Stimulated activated CD4-positive, alpha-beta T cell treated with anti-CD3 and anti-CD28 coated beads, Interleukin-1b, Interleukin-23, amount 100 ng/mL, for 4 hours (primary cell): ENCODE measurements at places on chromosomes 1 and 21.
A peak's percentile ranks its signal among the peaks of the same experiment; 100 is the strongest.

GRCh38 chr1:21814241-21814918, 2.3 kb downstream of the LDLRAD2 start:
- DNase-seq: peak; percentile 16

- no peak for DNase-seq
Measured at GRCh38 chr1:56908619-56909221, 54.1 kb downstream of the C8A start.

- no peak for DNase-seq
Measured at GRCh38 chr1:235056937-235057336, 71.7 kb downstream of the TOMM20 start.

- DNase-seq: no peak
Measured at GRCh38 chr1:239558559-239558958, 172.2 kb downstream of the CHRM3 start.

GRCh38 chr1:61741711-61742619, at the start of gene PATJ:
TSS of gene PATJ (plus strand) at chr1:61742480. CDS start at chr1:61762893, 20,413 bp downstream.
- DNase-seq: peak; percentile 40

DNA sequence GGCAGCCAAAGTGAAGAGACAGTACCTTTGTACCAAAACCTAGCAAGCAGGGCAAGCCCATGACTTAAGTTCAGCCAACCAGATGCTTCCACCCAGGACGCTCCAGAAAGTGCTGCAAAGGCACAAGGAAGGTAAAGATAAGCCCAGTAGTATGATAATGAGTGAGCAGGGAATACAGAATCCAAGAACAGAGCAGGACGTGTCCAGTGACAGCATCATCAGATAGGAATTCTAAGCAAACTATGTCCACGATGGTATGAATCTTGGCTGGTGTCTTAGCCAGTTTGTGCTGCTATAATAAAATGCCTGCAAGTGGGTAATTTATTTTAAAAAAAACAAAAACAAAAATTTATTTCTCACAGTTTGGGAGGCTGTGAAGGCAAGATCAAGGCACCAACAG, 13.6 kb downstream of the GJA4 start:
- DNase-seq: no peak

- no peak for DNase-seq
Measured at GRCh38 chr1:236311040-236311439, 29.3 kb upstream of the ERO1B start.

- DNase-seq: no peak
Measured at GRCh38 chr1:168653567-168653966, 75.4 kb downstream of the DPT start.

DNA sequence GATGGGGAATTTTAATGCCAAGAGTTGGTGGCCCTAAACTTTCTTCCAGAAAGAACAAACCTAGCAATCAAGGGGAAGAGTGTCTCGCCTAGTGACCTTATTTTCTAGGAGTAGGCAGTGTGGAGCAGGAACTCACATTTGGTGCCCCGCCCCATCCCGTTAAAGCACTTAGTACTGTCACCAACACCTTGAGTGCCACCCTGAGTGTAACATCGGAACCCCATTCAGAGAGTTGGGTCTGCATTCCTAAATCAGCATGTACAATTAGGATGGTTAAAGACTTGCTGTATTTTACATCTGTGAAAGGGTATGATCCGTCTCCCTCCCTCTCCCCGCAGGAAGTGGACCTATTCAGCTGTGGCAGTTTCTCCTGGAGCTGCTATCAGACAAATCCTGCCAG, 15.5 kb downstream of the ETS2 start:
- DNase-seq: no peak

GRCh38 chr1:100325415-100326324, 26.6 kb upstream of the CDC14A start:
- DNase-seq: no peak

DNA sequence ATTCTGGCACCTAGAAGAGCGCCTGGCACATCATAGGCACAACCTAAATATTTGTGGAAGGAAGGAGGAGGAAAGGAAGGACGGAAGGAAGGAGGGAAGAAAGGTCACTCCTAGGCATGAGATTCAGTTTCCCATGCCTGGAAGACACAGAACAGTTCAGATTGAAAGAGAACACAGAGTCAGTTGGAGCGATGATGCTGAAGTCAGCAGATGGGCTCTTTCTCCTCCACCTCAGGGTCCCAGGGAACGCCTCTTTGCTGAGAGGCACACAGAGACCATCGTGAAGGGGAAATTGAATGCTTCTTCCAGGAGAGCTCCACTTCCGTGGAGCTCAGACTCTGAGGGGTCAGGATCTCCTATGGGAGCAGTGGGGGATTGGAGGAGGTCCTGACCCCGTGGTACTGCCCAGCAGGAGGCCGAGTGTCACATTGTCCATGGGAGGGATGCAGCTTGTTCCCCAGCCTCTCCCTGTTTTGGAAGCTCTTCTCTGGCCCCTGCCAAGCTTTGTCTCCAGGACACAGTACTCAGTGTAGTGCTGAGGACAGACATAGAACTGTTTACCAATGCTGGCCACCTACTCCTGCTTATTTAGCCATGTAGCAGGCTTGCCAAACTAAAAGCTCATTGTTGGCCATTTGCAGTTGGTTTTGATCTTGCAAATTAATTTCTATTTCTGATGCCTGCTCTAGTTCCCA, 2.4 kb downstream of the MYBPHL start:
- DNase-seq: no peak

- DNase-seq: no peak
Measured at GRCh38 chr1:166184897-166185296, 18.1 kb upstream of the FAM78B start.

DNA sequence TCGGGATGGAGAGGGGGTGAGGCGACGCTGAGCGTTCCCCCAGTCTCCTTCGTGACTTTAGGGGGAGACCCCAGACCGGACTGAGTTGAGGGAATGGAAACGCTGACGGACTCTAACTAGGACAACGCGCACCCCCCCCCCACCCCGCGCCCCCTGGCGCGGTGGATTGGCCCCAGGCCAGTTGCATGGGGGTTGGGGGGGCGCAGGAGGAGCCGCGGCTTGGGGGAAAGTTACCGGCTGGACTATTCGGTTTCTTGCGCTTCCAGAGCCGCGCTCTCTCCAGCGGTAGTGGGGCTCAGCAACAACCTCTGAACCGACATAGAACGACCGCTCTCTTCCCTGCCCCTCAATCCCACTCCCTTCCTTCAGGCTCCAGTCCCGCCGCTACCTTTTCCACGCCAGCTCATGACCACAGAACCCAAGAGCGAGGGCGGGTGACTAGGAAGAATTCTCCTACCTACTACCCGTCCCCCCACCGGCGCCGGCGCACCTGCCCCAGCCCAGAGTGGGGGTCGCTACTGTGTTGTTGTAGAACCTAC, 694 bp downstream of the ZBTB7B start:
- no peak for DNase-seq

DNA sequence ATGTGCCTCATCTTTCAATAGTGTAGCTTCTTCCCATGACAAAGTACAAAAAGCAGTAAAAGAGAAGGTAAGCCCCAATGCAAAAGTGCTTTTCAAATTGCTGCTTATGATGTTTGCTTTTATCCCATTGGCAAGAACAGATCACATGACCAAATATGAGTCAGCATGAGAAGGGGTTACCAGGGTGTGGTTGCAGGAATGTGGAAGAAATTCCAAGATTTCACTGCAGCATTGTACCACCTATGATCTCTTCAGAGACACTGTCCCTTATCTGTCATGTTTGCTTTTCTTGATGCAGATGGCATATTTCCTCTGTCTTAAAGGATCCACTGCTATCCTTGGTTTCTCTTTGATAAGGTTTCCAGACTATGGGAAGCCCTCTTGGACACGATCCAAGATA, 1006.9 kb upstream of the PRMT6 start:
- DNase-seq: no peak

GRCh38 chr1:74426208-74426937, 86.0 kb downstream of the LRRC53 start:
- DNase-seq: no peak

- DNase-seq: no peak
Measured at GRCh38 chr1:23896491-23896890, 16.7 kb downstream of the CNR2 start.

- DNase-seq: no peak
Measured at GRCh38 chr1:65538086-65538485, 117.6 kb downstream of the LEPR start.

GRCh38 chr1:92843046-92843423, 11.2 kb downstream of the RPL5 start:
- DNase-seq: no peak

- DNase-seq: no peak
Measured at GRCh38 chr1:9078015-9078751, 8.7 kb upstream of the SLC2A5 start.

DNA sequence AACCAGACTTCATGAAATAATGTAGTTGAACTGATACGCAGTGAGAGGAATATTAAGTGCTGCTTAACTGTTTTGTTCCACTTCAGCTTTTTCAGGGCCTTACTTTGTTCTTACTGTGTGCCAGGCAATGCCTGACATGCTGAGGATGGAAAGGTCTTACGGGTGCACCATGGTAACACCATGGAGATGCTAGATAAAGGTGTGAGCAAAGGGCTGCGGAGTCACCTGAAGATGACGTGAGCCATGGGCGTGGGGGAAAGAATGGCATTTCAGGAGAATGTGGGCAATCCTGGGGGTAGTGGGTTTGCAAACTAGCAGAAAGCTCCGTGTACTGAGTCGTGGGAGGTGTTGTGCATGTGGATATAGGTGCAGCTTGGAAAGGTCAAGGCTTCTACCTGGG, 27.3 kb downstream of the MAN1C1 start:
- no peak for DNase-seq

- no peak for DNase-seq
Measured at GRCh38 chr1:198352975-198353695, 187.3 kb downstream of the ATP6V1G3 start.

GRCh38 chr1:27003745-27004470, 8.7 kb downstream of the TENT5B start:
- no peak for DNase-seq

DNA sequence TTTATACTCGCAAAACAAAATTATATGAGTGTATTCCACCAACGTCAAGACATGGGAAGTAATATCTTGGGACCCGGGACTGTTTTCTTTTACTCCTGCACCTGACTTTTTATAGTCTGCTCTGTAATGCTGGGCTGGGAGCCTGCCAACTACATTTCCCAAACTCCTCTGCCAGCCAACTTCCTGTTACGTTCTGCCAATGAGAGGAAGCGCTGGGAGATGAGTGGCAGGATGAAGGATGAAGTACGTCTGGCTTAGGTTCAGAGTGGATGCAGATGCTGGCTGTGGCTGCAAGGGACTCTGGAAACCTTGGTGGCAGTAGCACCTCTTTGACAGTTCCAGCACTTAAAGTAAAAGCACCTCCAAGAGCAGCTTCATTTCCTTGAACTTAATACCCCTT, 59.6 kb downstream of the USP24 start:
- no peak for DNase-seq

- DNase-seq: no peak
Measured at GRCh38 chr1:74545821-74546220, 33.4 kb upstream of the LRRC53 start.

GRCh38 chr1:119653839-119654170, 5.7 kb upstream of the ZNF697 start:
- no peak for DNase-seq

- no peak for DNase-seq
Measured at GRCh38 chr1:205582471-205583291, 49.1 kb downstream of the ELK4 start.

- DNase-seq: no peak
Measured at GRCh38 chr1:80582980-80583379, 1217.8 kb upstream of the ADGRL2 start.

GRCh38 chr1:241592273-241592958, 47.8 kb downstream of the CHML start:
- no peak for DNase-seq

DNA sequence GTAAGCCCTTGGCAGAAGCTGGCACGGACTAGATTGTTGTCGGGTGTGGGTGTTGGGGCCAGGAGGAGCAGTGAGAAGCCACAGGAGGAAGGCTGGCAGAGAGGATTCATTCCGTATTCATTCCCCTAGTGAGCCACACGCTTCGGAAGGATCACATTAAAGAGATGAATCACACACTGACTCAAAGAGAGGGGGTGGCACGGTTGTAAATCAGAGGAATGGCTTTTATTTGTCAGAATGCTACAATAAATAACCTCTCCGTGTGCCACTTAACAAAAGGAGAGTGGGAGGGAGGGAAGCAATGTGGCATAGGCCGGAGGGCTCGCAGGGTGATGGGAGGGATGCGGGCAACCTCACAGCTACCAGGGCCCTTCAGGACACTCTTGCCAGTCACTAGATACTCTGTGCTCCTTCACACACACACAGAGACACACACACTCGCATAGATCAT, 135.5 kb downstream of the HIVEP3 start:
- peak; percentile 29 for DNase-seq

- DNase-seq: no peak
Measured at GRCh38 chr21:44927259-44927586, 6.5 kb upstream of the ITGB2 start.

- no peak for DNase-seq
Measured at GRCh38 chr1:26282401-26282918, 2.6 kb downstream of the SH3BGRL3 start.

DNA sequence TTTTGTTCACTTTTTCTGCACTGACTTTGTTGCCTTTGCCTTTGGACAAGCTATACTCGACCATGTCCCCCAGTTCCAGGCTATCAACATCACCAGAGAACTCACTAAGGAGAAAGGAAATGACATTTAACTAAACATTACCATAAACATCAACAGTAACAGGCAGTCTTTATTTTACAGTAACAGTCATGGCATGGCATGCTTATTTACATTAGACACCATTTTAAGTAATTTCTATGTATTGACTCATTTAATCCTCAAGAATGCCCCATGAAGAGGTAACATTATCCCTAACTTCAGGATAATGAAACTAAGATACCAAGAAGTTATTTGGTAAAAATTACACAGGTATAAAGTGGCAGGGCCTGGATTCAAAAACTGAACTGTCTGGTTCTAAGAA, 8.7 kb upstream of the NRAS start:
- DNase-seq: no peak

GRCh38 chr1:174974711-174975119, 25.0 kb upstream of the CACYBP start:
- no peak for DNase-seq

- no peak for DNase-seq
Measured at GRCh38 chr1:229537894-229538293, 20.6 kb downstream of the ABCB10 start.

GRCh38 chr1:33014464-33015163, 22.1 kb downstream of the AK2 start:
- no peak for DNase-seq

GRCh38 chr1:17032741-17033140, 21.0 kb upstream of the ATP13A2 start:
- no peak for DNase-seq

GRCh38 chr1:156489166-156489934, 11.2 kb downstream of the MEF2D start:
- DNase-seq: peak; percentile 52

GRCh38 chr1:117928881-117929342, 509 bp downstream of the GDAP2 start:
- peak; percentile 5 for DNase-seq

GRCh38 chr1:151984313-151984956, 9.2 kb downstream of the S100A10 start:
- no peak for DNase-seq

- no peak for DNase-seq
Measured at GRCh38 chr1:91689641-91690481, 189.2 kb downstream of the CDC7 start.
